ENCODE measurements at places on chromosomes 12 and 14.

- no peak for DNase-seq
Observed at GRCh38 chr12:112182499-112182898, 57.1 kb downstream of the TRAFD1 start.

DNA sequence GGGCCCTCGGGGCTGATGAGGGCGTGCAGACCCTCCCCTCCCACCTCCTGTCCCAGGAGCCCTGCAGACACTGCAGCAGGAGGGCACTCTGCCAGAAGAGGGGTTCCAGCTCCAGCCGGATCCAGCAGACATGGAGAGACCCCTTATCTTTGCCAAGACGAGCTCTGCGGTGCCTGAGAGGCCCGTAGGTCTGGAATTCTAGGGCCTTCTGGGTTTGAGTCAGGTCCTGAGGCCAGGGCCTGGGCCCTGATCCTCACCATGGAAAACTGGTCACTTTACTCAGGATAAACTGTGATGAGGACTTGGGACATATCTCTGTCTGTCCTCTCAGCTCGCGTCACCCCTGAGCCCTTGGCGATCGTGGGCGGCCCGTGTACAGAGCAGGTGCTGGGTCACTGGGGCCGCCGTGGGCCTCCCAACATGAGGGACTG lies 13.8 kb downstream of the MEG3 start:
- no peak for DNase-seq

DNA sequence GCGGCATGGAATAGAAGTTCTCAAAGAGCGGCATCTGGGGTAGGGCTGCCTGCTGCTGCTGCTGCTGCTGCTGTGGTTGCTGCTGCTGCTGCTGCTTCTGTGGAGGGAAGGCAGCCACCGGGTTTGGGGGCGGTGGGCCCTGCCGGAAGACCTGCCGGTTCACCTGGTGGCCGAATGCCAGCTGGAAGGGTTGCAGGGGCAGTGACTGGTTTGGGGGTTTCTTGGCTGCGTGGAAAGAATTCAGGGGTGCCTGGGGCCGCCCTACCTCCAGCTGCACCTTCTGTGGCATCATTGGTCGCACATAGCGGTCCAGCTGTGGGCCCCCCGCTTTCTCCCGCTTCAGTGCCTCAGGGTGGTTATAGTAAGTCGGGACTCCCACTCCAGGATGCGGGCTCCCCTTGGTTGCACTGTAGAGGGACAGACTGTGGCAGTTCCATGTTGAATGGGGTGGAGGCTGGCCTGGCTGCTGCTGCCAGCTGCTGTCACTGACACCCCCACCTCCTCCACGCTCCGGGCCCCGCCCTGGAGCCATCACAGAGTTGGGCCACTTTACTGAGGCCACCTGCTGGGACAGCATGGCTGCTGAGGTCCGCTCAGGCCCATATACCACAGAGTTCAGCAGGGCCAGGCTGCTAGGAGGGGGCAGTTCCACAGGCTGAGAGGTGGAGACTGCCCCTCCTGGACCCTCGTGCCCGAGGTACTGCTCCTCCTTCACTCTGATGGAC lies 25.2 kb upstream of the PNMA1 start:
- DNase-seq = peak; percentile 66

DNA sequence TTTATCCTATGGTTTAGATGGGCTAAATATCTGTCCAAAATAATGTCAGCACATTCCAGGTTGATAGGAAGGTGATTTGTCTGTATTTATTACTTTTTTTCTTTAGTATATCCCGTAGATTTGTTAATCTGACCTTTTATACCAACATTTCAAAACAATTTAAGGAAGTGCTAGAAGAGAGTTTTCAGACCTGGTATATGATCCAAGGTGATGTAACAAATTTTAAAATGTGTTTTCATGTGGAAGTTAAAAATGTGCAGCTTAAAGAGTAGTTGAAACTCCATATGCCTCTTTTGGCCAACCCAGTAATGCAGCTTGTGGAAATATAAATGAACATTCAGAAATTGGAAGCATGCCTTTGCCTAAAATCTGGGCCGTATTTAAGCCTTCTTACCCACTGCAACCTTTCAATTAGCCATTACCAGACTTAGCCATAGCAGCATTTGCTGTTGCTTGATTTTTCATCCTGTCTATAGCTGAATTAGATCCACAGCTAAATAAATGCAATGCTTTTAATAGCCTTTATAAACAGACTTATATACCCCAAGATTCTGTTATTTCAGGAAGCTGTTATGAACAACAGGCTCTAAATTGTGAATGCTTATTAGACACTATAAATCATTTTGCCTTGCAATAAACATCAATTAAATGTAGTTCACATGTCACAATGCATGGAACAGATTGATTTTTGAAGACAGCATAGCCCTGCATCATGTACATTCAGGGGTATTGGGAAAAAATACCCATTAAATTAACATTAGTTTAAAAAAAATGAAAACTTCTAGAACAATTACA lies 271.2 kb downstream of the PDZRN4 start:
- no peak for DNase-seq

- DNase-seq = no peak
Observed at GRCh38 chr14:21056520-21057163, 980 bp upstream of the RNASE8 start.

GRCh38 chr12:89067421-89068187 lies 284.7 kb downstream of the DUSP6 start:
- no peak for DNase-seq

DNA sequence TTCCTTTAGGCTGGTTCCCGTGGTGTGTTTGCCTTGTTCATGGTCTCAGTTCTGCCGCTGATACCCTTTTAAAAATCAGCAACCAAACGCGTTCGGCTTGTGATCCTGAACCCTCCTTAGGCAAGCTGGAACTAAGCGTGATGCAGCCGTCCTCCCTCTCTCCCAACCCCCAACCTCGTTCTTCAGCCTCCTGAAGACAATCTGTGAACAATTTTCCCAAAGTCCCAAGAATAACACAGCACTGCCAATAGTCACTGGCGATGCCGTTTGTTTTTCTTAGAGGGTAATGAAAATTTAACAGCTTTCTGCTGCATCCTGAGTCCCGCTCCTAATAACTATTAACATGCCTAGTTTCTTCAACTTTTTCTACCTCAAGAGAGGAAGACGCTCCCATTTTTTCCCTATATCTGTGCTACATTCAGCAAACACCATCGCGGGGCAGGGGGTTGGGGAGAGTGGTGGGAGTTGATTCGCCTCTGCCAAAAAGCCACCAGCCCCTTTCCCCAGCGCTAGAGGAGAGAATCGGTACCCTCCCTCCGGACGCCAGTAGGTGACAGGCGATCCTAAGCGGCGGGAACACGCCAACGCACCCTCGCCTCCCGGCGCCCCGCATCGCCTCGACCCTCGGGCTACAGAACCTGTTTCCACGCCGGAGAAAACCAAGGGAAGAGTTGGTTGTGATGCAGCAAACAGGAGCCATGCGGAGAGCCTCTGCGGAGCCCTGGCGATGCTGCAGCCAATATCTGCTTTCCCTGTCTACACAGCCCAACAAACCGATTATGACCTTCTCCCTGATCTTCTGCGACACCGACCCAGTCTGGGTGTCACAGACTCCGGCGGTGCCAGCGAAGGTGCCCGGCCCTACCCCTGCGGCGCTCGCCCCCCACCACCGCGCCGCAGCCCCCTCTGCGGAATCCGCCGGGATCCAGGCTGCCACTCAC lies 752 bp downstream of the PRICKLE1 start:
- DNase-seq = peak; percentile 68

- DNase-seq = no peak
Observed at GRCh38 chr12:105823810-105824209, 314.9 kb downstream of the NUAK1 start.

DNA sequence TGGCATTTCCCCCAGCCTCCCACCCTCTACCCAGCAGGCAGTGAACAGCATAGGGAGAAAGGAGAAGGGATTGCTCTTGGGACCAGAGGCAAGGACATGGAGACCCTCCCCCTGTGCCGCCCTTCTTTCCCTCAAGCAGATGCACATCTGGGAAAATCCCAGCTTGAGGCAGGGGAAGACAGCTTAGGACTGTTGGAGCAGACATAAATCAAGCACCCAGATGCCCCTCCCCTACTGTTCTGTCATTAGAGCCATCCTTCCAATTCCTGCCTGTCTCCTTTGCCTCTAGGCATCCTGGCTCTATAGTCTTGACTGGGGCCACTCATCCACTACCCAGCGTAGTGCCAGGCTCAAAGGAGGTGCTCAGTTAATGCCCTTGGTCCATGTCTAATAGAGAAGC lies 7.5 kb upstream of the CISTR start:
- peak; percentile 48 for DNase-seq

GRCh38 chr14:95575840-95576473 lies 41.1 kb downstream of the GLRX5 start:
- DNase-seq = no peak

DNA sequence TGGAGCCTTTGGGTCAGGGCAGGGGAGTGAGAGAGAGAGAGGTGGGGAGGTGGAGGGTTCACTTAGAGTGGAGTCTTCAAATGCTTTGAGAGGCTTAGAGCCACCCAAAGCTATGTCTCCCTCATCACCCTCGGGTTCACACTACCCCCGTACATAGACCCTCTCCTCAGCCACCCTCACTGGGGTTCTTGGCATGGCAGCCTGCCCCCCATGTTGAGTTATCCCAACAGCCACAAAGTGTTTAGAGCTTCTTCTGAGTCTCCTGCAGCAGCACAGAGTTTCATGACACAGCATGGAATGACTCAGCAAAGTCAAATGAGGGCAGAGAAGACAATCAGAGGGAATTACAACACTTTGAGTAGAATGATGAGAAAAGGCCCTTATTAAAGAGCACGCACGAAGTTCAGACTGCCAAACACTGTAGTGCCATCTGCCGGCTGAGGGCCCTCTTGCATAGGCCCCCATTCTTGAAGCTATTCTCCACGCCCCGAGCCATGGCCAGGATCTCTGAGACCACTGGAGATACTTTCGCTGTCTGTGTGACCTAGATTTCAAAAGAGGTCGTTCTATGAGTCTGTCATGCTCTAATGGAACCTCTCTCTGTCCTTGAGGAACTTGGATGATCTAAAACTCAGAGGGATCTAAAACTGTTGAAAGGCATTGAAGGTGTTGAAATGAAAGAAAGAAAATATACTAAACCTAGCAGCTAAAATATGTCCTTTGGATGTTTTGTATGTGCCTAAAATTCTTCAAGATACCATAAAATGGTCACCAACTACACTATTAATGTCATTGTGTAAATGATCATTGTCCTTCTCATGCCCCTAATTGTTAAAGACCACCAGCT lies 221.9 kb downstream of the PELI2 start:
- peak; percentile 83 for DNase-seq

GRCh38 chr12:65121956-65122469 lies 908 bp upstream of the WIF1 start:
- no peak for DNase-seq

GRCh38 chr14:91186515-91187066 lies 57.9 kb downstream of the GPR68 start:
- no peak for DNase-seq

Measured in suprapubic skin (tissue), 4 donors.